ENCODE measurements at places on chromosomes 11 and 22. TPM values are rescaled to one million over a fixed set of nuclear protein-coding genes. Genes with fewer than 3 reads are reported as not detected.

The TSGA10IP gene
- total RNA-seq, result not detected

The RNF214 gene
- 9.8 TPM for total RNA-seq

The INPP5J gene
- 0.74 TPM for total RNA-seq

The MS4A1 gene
- total RNA-seq, result not detected

The TRIM6 gene
- 8.7 TPM for total RNA-seq

The DEUP1 gene
- not detected for total RNA-seq

The ART5 gene
- not detected for total RNA-seq

The RASSF10 gene
- under 0.01 TPM for total RNA-seq

The SNX15 gene
- total RNA-seq, result 3.0 TPM

The XPNPEP3 gene
- total RNA-seq, result 12.1 TPM

The KCNJ1 gene
- total RNA-seq, result not detected

The TMEM86A gene
- 1.8 TPM for total RNA-seq

The MUC2 gene
- total RNA-seq, result not detected

The TAF1D gene
- 158 TPM for total RNA-seq

The IGLL1 gene
- not detected for total RNA-seq

The SPON1 gene
- total RNA-seq, result 3.9 TPM

The IGLL5 gene
- total RNA-seq, result not detected

The POU2AF1 gene
- total RNA-seq, result not detected

The KRTAP5-8 gene
- not detected for total RNA-seq

The SMTNL1 gene
- not detected for total RNA-seq

The FZD4 gene
- 6.0 TPM for total RNA-seq

The C22orf42 gene
- total RNA-seq, result not detected

The GSTT2 gene
- total RNA-seq, result not detected

The CACNA1I gene
- total RNA-seq, result 0.05 TPM

The MMP3 gene
- 10.7 TPM for total RNA-seq

The RPLP2 gene
- 123 TPM for total RNA-seq

The GLYATL1B gene
- total RNA-seq, result not detected

The DNAJB7 gene
- not detected for total RNA-seq

The CNGA4 gene
- not detected for total RNA-seq

The FAM89B gene
- 27.3 TPM for total RNA-seq

The NLRP14 gene
- total RNA-seq, result not detected

The HORMAD2 gene
- total RNA-seq, result not detected

The OR52L1 gene
- total RNA-seq, result not detected

The MYBPC3 gene
- total RNA-seq, result not detected

The SCO2 gene
- total RNA-seq, result 3.0 TPM

The PRAME gene
- total RNA-seq, result not detected

The OR6T1 gene
- total RNA-seq, result not detected

The ASRGL1 gene
- 0.30 TPM for total RNA-seq

The OR5F1 gene
- not detected for total RNA-seq

The FGF4 gene
- not detected for total RNA-seq

The BIRC3 gene
- total RNA-seq, result 9.0 TPM

The C1QTNF5 gene
- total RNA-seq, result 18.4 TPM

The OR51E1 gene
- total RNA-seq, result under 0.01 TPM

The CASP4 gene
- 188 TPM for total RNA-seq

The CARD18 gene
- not detected for total RNA-seq

The OR2AG2 gene
- 0.28 TPM for total RNA-seq

Measured in smooth muscle cell of the umbilical artery (primary cell).